ENCODE measurements at places on chromosomes 1 and 21.

DNA sequence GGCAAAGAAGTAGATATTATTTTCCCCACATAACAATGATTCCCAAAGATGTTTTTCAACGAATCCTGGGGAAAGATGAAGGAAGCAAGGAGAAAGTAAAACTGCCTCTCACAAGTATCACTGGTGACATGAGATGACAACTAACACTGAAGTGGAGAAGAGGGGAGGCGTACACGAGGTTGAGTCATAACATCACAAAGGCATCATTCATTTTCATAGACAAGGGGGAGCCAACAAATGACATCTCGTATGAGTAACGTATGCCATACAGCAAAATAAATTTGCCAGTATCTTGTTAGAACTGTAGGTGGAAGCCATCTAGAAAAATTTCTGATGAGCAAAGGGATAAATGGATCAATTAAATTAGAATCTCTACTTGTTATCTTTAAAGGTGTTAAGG, 56.6 kb downstream of the ATP1B1 start:
- DNase-seq: no peak

- no peak for DNase-seq
Measured at GRCh38 chr1:56094168-56094567, 485.2 kb downstream of the PLPP3 start.

GRCh38 chr1:179055937-179056336, 25.9 kb upstream of the TOR3A start:
- DNase-seq: no peak

DNA sequence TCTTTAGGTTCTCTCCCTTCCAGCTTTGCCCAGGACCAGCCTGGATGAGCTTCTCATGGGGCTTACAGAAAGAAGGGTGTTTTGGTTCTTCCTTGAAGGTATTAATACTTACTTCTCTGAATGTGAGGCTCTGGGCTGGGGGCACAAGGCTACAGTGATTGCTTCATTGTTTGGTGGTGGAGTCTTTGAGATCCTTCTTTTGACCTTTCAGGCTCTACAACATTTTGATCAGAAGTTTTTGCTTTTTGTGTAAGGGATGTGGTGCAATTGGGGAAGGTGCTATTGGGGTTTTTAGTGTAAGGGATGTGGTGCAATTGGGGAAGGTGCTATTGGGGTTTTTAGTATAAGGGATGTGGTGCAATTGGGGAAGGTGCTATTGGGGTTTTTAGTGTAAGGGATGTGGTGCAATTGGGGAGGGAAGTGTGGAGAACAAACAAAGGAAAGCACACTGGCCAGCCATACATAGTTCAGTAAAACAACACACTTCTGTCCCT, 103.6 kb upstream of the IVNS1ABP start:
- no peak for DNase-seq

GRCh38 chr1:44988531-44989156, 2.2 kb upstream of the EIF2B3 start:
- no peak for DNase-seq

GRCh38 chr21:36297938-36298572, 21.9 kb upstream of the MORC3 start:
- peak; percentile 85 for DNase-seq

- DNase-seq: no peak
Measured at GRCh38 chr1:199124351-199124750, 485.5 kb downstream of the PTPRC start.

DNA sequence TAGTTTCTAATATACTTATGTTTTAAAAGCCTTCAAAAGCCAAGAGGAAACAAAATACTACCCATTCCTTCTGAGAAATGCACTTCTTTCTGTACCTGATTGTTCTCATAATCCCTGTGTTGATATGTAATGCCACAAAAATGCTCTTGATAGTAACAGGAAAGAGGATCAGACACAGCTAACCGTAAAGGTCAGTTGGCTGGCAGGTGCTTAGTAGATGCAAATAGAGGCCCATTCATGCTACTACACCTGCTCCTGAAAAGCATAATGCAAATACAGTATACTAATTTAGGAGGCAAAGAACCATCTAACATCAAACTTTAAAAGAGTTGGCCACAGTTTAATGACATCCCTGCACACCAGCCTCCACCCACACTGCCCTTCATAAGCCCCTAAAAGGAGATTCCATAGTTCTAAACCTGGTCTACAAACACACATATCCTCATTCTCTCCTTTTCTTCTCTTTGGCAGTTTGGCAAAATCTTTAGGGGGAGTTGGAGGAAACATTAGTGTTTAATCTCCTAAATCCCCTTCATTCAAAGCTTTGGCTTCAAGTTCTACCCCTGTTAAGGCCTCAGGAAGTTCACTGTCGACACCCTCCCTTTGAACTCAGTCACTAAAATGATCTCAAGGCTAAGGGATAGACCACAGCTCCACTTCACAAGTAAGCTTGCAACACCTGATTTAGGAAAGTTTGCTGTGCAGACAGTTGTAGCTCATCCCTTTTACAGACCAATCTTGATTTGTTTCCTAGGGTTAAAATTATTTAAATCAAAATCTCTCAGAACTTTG, 2.9 kb upstream of the CD46 start:
- no peak for DNase-seq

GRCh38 chr21:46421191-46421750, 37.4 kb upstream of the DIP2A start:
- DNase-seq: no peak

GRCh38 chr21:14657241-14658008, 111.3 kb upstream of the SAMSN1 start:
- no peak for DNase-seq

DNA sequence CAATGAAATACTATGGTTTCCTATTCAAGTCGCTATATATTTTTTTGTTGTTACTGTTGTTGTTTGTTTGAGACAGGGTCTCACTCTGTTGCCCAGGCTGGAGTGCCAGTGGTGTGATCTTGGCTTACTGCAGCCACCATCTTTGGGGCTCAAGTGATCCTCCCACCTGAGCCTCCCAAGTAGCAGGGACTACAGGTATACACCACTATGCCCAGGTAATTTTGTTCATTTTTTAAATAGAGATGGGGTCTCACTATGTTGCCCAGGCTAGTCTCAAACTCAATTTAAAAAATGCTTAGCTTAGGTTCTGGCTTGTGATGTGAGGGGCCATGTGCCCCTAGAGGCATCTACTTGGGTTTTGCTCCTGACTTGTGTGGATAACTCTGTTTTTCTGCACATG, 9.8 kb downstream of the RABIF start:
- DNase-seq: no peak

GRCh38 chr1:74399249-74399648, 113.2 kb downstream of the LRRC53 start:
- peak; percentile 8 for DNase-seq

DNA sequence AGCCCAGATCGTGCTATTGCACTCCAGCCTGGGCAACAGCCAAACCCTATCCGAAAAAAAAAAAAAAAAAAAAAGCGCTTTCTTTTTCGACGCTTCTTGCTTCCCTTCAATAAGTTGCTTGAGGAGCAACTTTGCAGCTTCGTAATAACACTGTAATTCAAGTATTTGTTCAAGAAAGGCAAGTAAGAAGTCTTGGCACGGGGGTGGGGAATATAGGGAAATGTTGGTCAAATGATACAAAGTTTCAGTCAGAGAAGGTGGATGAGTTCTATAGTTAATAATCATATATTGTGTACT, 871 bp upstream of the PSMA5 start:
- no peak for DNase-seq

- no peak for DNase-seq
Measured at GRCh38 chr1:211118407-211119102, 15.4 kb downstream of the KCNH1 start.

- DNase-seq: no peak
Measured at GRCh38 chr1:98523256-98523655, 138.3 kb upstream of the SNX7 start.

DNA sequence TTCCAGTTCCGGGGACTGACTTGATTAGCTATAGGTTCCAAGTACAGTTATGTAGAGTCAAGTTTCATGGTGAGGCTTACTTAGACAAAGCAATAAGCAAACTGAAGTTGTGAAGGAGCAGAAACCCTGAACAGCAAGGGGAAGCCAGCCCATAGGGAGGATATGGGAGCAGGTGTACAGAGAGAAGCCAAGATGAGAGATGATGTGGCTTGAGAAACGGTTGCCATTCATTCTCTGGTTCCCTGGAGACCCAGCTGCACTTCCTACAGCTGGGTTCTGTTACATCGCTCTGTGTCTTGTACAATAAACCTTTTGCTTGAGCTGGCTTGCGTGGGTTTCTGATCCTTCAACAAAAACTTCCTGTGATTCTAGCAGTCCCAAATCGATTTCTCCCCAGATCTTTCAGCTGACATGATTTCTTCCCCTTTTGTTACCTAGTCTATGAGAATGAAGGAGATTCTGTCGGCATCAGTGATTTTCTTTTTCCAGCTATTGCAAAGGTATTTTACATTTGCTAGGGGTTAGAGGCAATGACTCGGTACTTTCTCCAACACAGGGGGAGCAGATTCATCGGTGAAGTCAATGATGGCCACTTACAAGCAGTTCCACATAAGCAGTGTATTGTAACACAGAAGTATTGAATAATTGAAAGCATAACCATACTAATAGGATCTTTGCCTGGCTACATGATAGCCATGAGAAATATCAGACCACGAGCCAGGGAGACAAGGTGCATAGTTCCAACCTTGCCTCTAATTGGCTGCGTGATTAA, 67.3 kb downstream of the URB2 start:
- no peak for DNase-seq

DNA sequence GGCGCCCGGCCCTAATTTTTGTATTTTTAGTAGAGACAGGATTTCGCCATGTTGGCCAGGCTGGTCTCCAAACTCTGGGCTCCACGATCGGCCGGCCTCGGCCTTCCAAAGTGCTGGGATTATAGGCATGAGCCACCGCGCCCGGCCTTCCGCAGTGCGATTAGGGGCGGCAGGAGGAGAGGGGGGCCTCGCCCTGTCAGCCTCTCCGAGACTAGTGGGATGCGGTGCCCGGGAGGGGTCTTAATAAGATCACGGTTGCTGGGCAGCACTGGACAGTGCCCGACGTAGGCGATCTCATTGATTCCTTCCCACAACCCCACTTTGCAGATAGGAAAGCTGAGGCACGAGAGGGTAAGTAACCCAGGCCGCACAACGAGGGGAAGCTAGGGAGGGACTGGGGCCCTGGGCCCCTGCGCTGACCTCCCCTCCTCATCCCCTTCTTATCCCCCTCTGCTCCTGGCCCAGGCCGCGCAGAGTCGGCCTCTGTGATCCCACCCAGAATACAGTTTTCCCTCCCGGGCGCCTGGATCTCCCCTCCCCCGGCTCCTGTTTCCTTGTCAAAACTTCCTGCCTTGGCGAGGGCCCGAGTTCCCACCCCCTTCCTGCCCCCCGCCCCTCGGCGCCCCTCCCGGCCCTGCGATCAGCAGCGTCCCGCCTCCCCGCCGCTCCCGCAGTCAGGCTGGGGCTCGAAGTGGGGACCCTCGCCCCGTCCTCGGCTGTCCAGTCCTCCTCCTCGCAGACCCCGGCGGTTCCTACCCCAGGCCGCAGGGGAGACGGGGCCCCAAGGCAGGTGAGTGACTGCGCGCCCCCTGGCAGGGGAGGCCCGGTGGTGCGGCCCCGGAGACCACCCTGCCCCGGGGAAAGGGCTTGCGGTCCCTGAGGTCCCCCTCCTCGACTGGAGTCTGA, at the start of gene PEAR1:
Gene PEAR1 (plus strand): TSS at position 671 of the 906 bp plus-strand sequence. CDS start 10,209 bp downstream, outside the sequence.
- no peak for DNase-seq

DNA sequence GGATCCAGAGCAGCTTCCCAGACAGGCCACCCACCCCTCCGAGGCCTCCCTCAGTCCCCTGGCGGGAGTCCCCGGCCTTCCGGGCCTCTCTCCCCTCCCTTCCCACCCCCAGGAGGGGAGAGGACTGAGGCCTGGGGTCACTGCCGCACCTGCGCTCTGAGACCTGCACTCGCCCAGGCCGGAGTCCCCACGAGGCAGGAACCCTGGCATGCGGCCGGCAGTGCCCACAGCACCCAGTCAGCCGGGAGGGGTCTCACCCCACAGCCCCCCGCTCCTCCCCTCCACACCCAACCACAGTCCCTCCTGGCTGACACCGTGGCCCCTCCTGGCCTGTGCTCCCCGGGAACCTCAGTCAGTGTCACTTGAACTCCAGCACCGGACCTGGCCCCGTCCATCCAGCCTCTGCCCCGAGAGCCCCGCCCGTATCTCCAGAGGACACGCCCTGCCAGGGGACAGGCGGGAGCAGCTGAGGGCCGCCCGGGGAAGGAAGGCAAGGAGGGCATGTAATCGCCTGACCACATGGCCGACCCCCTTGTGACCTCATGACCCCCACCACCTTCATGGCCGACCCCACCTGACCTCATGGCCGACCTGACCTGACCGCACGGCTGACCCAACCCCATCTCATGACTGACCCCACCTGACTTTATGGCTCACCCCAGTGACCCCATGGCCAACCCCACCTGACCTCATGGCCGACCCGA, 28.7 kb upstream of the TTLL10 start:
- no peak for DNase-seq

DNA sequence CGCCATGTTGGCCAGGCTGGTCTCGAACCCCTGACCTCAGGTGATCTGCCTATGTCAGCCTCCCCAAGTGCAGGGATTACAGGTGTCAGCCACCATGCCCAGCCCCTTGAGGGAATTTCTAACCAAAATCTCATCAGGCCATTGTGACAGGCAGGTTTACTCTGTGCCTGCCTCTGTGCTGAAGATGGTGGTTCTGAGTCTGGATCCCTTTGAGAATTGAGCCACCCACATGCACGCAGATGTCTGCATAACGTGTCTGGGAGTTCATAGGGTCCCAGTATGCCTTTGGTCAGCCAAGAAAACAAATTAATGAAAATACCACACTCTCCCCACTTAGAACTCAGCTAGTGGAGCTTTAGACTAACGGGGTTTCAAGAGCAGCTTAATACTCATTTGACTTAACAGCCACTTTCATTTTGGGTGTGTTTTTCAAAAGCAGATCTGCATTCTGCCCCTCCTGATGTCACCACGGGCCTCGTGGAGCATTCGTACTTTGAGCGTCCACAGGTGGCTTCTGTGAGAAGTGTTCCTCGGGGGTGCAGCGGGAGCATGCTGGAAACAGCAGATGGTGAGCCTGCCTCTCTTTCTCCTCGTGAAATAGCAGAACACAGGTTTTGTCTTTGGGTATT, 45.3 kb downstream of the DIP2A start:
- no peak for DNase-seq

- no peak for DNase-seq
Measured at GRCh38 chr1:14011888-14012287, 311.9 kb downstream of the PRDM2 start.

Data from GM12878 (cell line).